ENCODE measurements at places on chromosomes 6 and 20. TPM values are rescaled to one million over a fixed set of nuclear protein-coding genes. Genes with fewer than 3 reads are reported as not detected.

DNA sequence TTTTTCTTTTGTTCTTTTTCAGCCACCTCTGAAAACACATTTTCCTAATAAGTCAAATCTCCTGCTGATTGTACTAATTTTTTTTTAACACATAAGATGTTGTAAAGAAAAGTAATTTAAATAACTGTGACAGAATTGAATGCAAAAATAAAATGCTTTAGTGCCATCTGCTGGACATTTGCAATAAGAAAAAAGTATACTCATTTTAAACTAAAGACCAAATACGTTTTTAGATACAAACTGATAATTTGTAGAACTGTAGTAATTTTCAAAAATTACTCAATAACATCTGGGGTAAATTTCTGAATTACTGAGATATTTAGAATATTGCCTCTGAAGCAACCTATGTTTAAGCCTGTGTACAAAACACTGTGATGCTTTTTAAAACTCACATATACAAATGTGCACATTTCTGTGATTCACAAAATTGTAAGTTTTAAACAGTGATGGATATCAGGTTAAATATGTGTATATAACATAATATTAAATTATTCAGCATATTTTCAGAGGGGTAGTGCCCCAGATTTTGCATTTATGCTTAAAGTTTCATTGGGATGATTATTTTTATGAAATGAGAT is 198.7 kb downstream of the RIMS1 start:
- DNase-seq = no peak

The KIAA1755 gene
- total RNA-seq = 0.18 TPM

DNA sequence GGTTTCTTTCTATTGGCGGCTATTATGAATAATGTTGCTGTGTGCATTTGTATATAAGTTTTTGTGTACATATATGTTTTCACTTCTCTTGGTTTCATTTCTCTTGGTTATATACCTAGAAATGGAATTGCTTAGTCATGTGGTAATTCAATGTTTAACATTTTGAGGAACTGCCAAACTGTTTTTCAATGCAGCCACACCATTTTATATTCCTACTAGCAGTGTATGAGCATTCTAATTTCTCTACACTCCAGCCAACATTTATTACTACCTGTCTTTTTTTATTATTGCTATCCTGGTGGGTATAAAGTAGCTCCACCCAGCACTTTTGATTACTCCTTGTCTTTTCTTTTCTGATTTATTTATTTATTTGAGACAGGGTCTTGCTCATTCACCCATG is 54.8 kb downstream of the PHACTR2 start:
- DNase-seq = no peak

DNA sequence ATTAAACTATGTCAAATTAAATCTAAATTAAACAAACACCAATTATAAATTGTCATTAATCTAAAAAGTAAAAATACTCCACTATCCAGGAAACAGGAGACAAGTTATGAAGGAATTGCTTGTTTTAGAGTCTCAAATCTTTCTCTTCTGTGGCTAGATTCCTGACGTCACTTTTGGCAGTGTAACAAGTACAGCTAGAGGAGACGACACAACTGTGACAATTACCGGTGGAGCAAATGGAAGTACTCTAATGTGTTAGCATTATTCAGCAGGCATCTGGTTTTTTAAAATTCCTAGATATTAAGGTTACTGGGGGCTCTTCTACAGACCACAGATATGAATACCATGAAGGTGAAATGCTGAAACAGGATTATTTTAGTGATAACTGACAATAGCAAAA is 1042.7 kb downstream of the EPHA7 start:
- no peak for DNase-seq

- DNase-seq = no peak
These were observed 134.5 kb downstream of the EDN3 start for GRCh38 chr20:59434960-59435359.

DNA sequence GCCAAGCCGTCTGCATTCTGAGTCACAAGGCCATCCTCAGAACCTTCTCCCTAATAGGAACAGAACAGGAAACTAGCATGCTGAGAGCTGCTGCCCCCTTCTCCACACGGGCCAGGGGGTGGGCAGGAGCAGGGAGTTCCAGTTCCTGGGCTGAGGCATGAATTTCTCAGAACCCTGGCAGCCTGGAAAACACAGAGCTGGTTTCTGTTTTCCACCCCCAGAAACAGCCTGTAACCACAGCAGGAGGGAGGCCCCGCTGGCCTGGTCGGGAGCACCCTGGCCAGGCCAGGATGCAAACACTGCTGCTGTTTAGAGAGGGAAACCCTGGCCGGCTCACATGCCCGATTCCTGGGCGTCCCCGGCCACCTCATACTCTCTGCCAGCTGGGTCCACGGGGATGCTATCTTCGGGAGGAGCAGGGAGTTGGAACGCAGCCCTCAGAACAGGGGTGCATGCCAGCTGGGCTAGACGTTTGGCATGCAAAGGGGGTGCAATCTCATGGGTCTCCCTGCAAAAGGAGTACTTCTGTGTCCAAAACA is 130.1 kb downstream of the NFATC2 start:
- no peak for DNase-seq

All from H9 (cell line).